ENCODE measurements at places on chromosomes 5 and 9. TPM values are rescaled to one million over a fixed set of nuclear protein-coding genes. Genes with fewer than 3 reads are reported as not detected.

MOB3B gene
- 20.2 TPM for polyA plus RNA-seq

KIAA0825 gene
- 2.9 TPM for polyA plus RNA-seq

JAKMIP2 gene
- polyA plus RNA-seq: 33.1 TPM

- no peak for DNase-seq
- H3K27ac ChIP-seq: no peak overlapping the region
- no peaks in the 10 kb centered on the region for H3K27me3 ChIP-seq
- no peaks in the 10 kb centered on the region for H3K36me3 ChIP-seq
- no peak overlapping the region for H3K4me3 ChIP-seq
- H3K4me1 ChIP-seq: no peaks in the 10 kb centered on the region
Measured at GRCh38 chr5:146005723-146006122, 69.3 kb downstream of the SH3RF2 start.

DNA sequence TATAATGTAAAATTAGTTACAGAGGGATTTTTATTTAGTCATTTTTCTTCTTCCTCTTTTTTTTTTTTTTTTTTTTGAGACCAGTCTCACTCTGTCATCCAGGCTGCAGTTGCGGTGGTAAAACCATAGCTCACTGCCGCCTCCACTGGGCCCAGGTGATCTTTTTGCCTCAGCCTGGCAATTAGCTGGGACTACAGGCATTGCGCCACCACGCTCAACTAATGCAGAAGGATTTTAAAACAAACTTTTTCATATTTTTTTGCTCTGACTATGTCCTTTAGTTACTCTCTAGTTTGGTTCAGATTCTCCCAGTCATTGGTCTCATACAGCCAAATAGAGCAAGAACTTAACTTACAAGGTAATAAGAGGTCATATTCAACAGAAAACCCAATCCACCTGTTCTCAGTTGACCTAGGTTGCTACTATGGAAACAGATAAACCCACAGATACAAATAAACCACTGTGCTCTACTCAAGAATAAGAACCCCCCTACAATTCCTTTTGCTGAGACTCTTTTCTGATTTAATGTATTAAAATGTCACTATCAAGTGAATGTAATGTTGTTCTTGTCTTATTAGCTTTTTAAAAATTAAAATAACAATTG lies 50.1 kb upstream of the TTC39B start:
- H3K4me1 ChIP-seq: no peaks in the 10 kb centered on the region
- no peaks in the 10 kb centered on the region for H3K27me3 ChIP-seq
- no peak for DNase-seq

DNA sequence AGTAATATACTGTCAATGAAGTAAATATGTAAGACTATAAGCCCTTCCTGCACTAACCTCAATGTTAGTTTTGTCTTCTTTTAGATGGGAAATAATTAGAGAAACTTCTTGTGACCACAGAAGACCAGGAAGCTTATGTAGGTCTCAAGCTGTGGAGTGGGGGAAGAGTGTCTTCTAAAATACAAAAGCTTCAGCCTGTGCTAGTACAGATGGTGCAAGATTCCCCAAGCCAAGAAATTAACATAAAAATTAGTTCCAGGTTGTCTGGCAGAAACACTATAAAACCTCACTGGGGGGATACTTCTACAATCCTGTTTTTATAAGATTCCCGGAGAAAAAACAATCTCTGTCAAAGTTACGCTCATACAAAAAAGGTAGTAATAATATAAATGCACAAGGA lies 103.6 kb downstream of the FNBP1 start:
- H3K4me1 ChIP-seq: peaks cover 10% of the 10 kb centered on the region
- H3K27ac ChIP-seq: no peak overlapping the region
- H3K27me3 ChIP-seq: no peaks in the 10 kb centered on the region
- no peak overlapping the region for H3K4me3 ChIP-seq

- H3K4me1 ChIP-seq: no peaks in the 10 kb centered on the region
- DNase-seq: no peak
- H3K27me3 ChIP-seq: peaks cover 2% of the 10 kb centered on the region
- H3K27ac ChIP-seq: no peak overlapping the region
Measured at GRCh38 chr9:21686738-21687137, 115.7 kb upstream of the MTAP start.

All from spinal cord (tissue), 10 donors.